Gastrocnemius medialis (tissue), 4 donors: ENCODE measurements at places on chromosomes 12 and 14. TPM values are rescaled to one million over a fixed set of nuclear protein-coding genes. Genes with fewer than 3 reads are reported as not detected.

DNA sequence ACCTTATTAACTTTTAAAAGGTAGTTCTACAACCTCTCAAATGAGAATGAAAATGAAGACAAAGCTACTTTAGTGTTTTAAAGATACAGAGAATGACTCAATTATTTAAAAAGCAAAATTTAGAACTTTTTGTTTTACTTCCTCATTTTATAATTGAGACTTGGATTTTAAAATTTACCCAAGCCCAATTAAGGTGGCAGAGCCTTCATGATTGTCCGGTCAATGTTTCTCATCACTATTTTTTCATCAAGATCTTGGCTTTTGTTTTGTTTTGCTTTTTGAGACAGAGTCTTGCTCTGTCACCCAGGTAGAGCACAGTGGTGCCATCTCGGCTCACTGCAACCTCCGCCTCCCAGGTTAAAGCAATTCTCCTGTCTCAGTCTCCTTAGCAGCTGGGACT is 32.7 kb downstream of the PPP4R3A start:
- no peak for DNase-seq

DNA sequence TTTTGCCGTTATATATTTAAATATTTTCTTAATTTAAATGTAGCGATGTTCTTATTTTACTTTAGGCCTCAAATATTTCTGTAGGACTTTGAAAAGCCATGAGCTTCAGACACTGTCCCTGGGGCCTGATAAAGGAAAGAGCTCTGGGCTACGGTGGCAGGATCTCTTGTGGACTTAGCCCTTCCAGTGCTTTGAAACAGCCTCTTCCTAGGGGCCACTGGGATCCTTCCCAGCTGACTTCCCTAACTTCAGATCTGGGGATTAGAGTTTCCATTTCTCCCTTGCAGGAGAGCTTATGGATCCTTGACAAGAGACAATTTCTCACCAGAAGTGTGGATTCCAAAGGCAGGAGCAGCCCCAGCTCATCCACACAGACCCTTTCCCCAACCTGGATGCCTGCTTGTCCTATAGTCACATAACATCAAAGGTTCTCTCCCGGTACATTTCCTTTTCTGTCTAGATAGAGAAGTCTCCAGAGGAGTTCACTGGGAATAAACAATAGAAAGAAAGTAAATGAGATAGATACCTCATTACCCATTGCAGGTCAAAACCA is 221.4 kb downstream of the TTC6 start:
- no peak for DNase-seq

Gene ADGRD1
- 5.3 TPM for total RNA-seq

Gene LBHD2
- total RNA-seq: not detected

DNA sequence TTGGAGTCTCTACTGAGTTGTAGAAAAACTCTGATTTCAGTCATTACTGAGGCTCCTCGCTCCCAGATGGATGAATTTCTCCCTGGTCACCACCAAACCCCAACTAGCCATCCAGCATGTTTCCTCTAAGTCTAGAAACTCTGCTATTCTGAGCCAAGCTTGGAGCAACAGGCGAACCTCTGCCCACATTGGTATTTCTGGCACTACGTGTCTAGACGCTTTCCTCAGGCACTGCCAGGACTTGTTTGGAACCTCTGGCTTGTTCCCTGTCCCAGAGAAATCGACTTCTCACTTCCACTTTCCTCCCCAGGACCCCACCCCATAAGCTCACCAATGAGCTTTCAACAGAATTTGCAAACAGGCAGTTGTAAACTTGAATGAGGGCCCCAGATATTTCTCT is 27.6 kb downstream of the WSCD2 start:
- DNase-seq: no peak

Gene NAV3
- total RNA-seq: 1.6 TPM

GRCh38 chr12:67698672-67699581 is 50.4 kb downstream of the DYRK2 start:
- no peak for DNase-seq

DNA sequence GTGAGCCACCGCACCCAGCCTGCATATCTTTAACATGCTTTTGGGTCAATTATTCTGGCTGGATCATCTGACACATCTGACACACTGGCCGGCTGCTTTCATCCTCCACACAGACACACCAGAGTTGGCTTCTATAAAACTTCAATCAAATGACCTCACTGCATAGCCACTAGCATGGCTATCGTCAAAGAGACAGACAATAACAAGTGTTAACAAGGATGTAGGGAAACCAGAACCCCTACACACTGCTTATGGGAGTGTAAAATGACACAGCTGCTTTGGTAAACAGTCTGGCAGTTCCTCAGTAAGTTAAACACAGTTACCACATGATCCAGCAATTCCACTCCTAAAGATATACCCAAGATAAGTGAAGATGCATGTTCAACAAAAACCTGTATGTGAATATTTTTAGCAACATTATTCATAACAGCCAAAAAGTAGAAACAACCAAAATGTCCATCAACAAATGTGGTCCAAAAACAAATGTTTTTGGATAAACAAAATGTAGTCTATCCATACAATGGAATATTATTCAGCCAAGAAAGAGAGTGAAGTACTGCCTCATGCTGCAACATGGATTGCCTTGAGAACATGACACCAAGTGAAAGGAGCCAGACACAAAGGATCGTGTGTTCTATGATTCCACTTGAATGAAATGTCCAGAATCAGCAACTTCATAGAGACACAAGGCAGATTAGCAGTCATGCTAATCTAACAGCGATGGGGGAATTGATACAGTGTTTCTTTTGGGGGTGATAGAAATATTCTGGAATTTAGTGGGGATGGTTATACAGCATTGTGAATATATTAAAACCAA is 10.1 kb downstream of the KDM2B start:
- DNase-seq: no peak

GRCh38 chr12:92242907-92243306 is 97.3 kb upstream of the BTG1 start:
- DNase-seq: peak; percentile 46

DNA sequence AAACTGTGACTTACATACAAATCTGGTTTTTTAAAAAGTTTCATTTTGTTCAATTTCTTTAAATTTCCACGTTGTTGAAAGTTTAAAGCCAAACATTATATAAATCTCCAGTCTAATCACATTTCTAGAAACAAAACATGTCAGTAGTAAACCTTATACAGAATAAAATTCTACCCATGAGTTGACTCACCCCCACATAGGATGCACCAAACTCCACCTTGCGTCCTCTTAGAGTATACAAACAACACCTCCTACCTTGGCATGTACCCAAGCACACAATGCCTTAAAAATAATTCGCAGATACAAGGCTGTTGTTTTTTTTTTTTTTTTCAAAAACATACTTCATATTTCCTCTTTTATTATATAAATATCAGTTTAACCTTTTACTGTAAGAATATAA is 3.3 kb downstream of the FBXL14 start:
- DNase-seq: no peak

DNA sequence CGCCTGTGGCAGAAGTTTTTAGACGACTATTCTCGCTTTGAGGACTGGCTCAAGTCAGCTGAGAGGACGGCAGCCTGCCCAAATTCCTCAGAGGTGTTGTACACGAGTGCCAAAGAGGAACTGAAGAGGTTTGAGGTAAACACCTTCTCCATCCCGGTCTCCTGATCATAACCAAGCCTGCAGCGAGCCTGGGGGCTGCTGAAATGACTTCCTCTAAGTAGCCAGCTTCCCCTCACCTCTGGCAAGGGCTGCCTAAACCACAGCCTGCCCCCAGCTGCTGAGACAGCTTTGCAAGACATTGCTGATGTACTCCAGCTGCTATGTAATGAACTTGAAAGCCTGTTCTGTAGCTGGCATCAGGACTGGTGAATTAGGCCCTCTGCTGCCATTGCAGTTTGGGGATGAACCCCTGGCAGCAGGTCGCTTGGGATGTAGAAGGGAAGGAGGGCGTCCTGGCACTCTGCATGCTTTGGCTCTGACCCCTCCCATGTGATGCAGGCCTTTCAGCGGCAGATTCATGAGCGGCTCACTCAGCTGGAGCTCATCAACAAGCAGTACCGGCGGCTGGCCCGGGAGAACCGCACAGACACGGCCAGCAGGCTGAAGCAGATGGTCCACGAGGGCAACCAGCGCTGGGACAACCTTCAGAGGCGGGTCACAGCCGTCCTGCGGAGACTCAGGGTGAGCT is 84.6 kb downstream of the ESR2 start:
- DNase-seq: peak; percentile 59

Gene OR4K2
- total RNA-seq: not detected

Gene VCPKMT
- 7.3 TPM for total RNA-seq

DNA sequence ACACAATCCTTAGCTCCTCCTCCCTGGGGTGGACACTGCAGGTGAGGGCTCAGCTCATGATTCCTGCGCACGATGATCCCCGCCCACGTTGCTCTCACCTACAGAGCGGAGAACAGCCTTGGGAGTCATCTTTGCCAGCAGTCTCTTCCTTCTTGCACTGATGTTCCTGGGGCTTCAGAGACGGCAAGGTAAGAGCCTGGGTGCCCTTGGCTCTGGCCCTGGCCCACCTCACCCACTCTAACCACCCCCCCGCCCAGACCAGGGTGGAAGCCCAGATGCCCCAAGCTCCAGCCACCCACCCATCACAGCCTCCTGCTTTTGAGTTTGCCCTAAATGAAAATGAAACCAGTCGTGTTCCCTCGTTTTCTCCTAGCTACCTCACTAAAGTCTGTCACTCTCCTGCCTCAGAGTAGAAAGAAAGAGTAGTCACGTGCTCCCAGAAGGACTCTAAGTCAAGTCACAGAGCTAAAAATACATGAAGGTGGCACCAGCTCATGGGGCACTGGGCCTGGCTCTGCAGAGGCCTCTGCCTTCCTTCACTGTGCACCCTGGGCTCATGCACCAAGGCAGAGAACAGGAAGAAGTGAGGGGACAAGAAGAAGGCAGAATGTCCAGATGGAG is 9.0 kb downstream of the TAPBPL start:
- DNase-seq: no peak

Gene SLC7A8
- 72.5 TPM for total RNA-seq

Gene ESPL1
- total RNA-seq: 0.20 TPM

DNA sequence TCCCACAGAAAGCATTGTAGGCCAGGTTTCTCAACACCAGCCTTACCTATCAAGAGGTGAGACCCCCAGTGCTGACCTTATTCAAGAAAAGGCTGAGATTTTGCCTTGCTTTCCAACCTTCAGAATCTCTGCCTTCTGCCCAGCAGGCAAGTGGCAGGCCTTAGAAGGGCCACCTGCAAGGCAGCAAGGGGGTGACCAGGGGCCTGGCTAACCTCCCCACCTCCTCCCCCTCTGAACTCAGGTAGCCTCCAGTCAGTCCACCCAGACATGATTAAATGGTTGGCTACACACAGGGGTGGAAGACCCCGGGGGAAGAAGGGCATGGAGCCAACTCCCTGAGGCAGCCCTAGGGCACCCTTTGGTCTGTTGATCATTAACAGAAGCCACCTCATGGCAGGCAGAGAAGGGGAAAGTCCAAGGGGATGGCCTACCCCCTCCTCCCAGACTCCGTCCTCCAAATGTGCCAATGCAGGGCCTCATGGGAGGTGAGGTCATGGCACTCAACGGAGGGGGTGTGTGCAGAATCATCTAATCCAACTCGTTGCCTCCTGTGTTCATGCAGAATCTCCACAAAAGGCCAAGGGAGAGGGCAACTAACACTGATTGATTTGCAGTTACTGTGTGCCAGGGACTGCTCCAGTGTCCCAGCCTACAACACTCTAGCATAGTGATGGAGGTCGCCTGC is 8.5 kb downstream of the ZFP36L1 start:
- no peak for DNase-seq

DNA sequence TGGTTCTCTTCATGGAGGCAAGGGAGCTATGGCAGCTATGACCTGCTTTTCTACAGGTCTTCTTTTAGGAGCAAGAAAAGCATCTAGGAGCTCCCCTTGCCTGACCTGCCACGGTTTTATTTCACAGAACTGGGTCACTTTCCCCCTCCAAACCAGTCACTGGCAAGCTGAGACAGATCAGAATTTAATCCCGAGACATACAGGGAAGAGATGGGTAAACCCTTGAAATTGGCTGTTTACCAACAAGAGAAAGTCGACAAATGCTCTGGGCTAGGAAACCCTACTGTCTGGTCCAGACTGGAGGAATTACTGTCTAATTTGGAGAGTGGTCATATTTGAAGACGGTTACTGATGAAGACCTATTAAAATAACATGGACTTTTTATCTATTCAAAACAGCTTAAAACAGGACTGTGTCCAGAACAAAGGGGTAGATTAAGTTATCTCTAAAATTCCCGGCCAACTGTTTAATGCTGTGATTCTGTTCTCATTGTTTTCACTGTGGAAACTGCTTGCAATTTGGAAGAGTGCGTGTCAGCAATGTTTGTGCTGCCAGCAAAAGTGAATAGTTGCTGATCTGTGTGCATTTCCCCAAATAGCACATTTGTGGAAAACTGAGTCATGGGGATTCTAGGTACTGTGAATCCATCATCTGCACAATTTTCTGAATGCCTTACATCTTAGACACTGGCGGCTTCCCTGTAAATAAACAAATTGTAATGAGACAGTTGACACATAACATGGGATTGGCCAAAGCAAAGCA is 73.4 kb upstream of the EEA1 start:
- DNase-seq: no peak

DNA sequence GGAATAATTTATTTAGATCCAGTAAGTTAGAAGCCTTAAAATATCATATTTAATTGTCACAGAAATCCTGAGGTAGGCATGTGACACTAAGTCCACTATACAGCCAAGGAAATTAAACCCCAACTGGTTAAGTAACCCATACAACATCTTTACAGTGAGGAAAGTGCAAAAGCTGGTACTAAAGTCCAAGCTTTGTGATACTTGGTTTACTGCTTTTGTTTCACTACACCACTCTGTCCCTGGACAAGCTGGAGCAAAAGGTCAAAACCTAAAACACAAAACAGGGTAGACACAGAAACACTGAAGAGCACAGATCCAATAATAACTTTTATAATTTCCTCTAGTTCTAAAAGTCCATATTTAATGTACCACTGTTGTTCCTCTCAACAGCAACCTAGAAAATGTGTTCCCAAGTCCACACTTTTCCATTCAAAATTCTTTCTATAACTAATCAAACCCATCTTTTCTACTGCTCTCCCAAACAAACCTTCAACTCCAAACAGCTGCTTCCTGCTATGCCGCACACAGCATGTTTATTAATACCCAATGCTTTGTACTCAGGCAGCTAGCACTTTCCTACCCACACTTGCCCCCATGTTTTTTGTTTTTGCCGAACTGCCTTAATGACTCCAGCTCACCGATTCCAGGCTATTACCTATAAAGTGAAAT is 90.9 kb downstream of the MED13L start:
- DNase-seq: no peak

DNA sequence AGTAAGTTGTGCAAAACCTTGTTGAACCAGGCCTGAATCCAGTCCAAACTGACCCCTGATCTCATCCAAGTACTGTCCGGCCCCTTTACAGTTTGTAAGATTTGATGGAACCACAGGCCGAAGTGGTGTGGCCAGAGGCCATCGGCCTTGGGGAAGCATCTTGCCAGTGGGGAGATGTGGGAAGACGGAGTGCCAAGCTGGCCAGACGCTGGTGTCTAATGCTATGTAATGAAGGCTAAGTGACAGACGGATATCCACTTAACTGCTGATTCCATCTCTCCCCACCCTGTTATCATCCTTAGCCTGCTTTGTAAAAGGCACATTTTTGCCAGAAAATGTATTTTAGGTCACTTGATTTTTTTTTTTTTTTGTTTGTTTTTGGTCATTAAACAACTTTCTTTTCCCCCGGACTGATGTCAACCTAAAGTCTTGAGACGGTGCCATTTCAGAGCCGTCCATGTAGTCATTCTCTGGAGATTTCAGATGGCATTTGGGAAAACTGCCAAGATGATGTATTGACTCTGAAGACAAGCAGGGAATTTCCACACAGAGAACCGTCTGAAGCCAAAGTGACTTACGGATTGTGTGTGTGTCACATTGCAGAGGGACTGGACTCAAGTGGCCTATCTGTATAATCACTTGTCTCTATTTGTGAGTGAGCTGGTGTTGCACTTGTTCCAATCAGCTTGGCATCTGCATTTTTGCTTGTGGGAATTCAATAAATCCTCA is 86.5 kb upstream of the MANSC4 start:
- DNase-seq: no peak

Gene FGD4
- 60.3 TPM for total RNA-seq
